ENCODE measurements at places on chromosomes 7 and 10.

GRCh38 chr10:92923416-92923815 lies 75.1 kb downstream of the EXOC6 start:
- DNase-seq, result no peak

- DNase-seq, result no peak
These were observed 154.3 kb downstream of the GNAT3 start for GRCh38 chr7:80357530-80357929.

- no peak for DNase-seq
These were observed 148.5 kb downstream of the UBE2H start for GRCh38 chr7:129804111-129804889.

DNA sequence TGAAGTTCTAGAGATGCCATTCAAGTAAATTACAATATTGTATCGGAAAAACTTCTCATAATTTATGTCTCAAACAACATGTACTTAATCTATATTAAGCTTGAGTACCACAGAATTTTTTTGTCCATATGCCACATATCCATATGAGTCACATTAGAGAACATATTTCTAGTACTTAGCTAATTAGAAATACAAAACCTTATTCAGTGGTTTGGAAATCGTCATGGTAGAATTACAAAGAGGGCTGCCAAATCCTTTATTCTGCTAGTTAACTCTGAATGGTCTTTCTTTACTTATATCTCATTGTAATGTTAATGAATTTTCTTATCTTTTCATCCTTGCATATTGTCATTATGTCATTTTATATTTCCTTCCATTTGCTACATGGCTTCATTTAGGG lies 9.0 kb upstream of the VIM start:
- DNase-seq, result no peak

- no peak for DNase-seq
These were observed 271.6 kb downstream of the ELFN1 start for GRCh38 chr7:1941464-1942242.

GRCh38 chr10:79445977-79446757 lies 743 bp upstream of the ZCCHC24 start:
- DNase-seq, result no peak

- no peak for DNase-seq
These were observed 4.4 kb downstream of the DDIT4 start for GRCh38 chr10:72277996-72278667.

GRCh38 chr7:132078891-132079735 lies 497.2 kb downstream of the PLXNA4 start:
- no peak for DNase-seq

DNA sequence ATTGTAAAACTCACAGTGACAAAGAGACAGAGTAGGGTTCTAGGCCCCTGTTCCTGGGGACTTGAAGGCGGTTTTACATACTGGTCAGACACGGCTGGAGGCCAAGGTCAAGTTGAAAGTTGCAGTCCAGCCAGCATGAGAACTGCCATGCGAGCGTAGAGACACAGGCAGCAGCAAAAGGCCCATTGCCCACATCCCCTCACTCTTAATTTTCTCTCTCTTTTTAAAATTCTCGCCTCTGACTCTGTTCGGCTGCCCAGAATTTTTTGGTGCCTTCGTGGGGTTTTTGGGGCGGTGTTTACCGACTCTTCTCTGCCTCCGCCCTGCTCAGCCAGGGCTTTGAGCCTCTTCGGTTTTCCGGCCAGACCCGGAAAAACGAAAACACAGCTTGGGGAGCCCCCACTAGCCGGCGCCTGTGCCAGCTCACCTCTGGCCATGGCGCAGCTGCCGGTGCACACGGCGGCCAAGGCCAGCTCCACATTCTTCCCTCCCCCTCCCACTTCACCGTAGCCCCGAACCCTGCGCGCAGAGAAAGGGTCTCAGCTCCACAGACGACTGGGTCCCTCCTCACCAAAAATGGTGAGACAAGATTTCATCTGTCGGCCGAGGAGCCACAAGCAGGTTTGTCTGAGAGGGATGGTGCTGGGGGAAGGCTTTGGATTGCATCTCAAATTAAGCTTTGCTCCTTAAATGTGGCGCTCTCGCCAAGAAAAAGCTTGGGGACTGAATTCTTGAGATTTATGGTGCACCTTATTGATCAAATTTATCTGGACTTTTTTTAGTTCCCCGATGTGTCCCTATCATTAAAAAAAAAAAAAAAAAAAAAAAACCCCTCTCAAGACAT lies 2.3 kb upstream of the HOXA13 start:
- DNase-seq, result no peak

DNA sequence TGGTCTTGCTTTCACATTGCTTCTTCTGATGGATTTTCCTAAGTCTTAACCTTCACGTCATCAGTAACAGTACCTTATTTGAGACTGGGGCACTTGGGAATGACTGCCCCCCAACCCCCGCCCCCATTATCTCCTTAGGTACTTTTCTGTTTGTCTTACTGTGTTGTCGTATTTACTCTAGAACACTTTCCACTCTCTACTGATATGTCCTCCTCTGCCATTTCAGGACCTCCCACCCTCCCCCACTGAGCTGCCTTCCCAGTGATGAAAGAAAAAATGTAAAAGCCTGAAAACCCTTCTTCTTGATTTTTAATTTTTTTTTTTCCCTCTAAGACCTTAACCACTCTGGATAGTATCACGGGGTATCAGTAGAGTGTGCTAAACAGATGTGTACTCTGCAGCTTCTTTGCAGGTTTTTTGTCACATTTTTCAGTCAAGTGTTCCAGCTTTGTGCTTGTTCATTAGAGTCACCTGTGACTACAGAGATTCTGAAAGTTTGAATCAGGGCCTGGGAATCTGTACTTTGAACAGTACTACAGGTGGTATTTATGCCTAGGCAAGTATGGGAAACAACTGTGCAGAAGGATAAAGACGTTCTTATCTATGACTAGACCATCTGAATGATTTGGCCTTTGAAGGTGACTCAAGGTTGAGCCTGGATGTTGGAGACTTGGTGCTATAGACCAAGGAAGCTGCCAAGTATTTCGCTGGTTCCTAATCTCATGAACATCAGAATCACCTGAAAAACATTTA lies 8.3 kb downstream of the CALU start:
- DNase-seq, result no peak

DNA sequence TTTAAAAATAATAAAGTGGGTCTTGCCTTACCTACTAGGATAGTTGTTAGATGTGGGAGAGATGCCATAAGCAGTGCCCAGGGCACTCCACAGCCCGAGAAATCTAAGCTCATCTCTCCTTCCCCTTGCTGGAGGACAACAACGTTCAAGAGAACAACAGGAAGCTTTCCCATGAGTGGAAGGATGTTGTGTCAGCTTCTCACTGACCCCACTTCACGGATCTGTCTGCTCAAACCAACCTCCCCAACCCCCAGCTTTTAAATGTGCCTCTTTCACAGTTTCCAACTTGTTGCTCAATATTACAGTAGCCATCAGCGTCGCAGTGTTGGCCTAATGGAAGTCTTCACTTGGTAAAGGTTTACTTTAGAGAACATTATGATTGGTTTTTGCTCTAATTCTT lies 72.1 kb downstream of the PTPRE start:
- DNase-seq, result no peak

GRCh38 chr10:895324-895723 lies 36.2 kb downstream of the LARP4B start:
- no peak for DNase-seq

DNA sequence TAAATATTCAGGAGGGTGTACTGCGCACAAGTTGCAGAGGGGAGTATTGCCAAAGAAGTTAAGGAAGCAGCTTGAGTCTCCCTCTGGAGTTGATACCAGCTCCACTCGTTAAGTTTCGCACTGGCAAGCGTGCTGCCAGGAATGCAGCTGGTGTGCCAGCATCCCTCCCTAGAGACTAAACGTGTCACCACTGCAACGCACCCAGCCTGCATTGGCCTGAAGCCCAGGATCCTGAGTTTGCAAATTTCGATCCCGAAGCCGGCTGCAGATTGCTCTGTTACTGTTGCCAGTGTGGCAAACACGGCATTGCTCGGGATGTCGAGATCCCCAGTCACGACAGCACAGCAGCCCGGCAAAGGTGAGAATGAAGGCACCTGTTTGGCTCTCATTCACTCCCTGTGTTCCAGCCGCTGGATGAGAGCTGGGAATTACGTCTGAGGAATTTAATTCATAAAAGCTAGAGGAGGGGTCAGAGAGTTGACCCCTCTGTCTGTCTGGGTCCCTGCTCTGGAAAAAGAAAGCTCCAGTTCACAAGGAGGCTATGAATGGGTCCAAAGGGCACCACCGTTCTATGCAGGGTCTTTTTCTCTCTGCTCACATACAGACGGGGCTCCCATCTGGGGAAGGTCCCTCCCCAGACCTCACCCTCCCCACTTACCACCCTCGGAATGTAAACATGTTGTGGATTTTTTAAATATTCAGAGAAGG lies 61.0 kb downstream of the NRP1 start:
- peak; percentile 34 for DNase-seq

- DNase-seq, result no peak
These were observed 1021.3 kb upstream of the C7orf33 start for GRCh38 chr7:147569116-147569913.
